Coronary artery (tissue), 2 donors: ENCODE measurements at places on chromosomes 7 and 10.
A peak's percentile ranks its signal among the peaks of the same experiment; 100 is the strongest.

GRCh38 chr7:45176886-45177731, 19.5 kb downstream of the RAMP3 start:
- DNase-seq, result peak; percentile 65

- DNase-seq, result no peak
Measured at GRCh38 chr7:66142996-66143395, 28.3 kb downstream of the CRCP start.

DNA sequence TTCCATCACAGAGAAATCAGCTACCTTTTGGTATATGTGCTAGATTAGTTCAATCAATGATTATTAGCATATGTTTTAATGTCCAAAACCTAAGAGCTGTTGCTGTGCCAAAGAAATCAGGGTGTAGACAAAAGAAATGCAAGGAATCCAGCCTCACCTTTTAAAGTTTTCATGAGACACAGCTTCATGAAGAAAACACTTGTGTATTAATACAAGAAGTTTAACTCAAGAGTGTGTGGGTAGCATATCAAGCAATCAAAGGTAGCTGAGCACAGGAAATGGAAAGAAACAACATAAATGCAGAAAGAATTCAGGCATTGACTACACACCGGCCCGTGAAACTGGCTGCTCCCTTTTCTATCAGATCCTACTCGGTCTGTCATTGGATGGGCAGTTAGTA, 76.0 kb upstream of the CAV2 start:
- DNase-seq, result no peak

DNA sequence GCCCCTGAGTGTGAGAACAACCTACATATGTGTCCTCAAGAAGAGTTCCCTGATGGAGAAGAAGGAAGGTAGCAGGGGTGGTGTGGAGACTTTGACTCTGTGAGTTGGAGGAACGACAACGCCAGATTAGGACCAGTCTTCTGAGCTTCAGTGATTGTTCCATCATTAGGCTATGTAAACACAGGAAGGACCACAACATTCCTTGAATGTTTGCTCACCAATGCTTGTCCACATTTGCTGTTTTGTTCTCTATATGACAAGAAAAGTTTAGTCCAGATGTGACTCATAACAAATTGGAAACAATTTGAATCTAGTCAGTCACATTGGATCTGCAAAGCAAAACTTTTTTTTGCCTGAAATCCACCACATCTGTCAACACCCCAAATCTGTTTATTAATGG, 62.7 kb downstream of the ENTPD1 start:
- DNase-seq, result no peak

DNA sequence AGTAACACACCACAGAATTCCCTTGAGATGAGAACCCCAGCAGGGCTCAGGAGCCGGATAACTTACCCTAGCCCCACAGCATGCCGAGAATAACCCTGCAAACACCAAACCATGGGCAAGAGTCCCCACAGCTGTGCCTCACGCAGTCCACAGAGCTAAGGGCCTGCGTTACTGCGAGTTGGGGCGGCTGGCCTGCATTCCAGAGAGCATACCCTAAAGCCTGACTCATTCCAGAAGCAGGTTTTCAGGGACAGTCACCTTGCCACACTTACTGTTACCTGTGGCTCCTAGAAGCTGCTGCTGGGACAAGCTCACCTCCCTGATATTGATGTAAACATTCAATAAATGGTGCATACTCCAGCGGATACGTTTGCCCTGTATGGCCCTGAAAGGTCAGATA, 18.6 kb downstream of the FGFR2 start:
- no peak for DNase-seq

DNA sequence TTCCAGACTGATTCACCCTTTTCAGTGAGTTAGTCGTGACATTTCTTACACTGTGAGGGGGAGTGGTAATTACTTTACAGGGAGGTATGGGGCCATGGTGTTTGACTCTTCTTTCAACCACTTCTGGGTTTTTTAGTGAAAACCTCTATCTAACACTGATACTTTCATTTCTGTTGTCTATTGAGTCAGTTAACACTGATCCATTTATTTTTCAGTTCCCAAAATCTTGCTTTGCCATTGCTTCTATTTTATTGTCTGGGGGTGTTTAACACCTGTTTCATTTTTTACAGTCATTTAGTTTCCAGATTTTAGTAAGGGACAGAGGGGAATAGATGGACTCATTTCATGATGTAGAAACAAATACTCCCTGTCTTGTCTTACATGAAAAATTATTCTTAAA, 61.5 kb downstream of the HELLS start:
- no peak for DNase-seq

GRCh38 chr10:80465839-80466590, 11.9 kb downstream of the TSPAN14 start:
- DNase-seq, result no peak

DNA sequence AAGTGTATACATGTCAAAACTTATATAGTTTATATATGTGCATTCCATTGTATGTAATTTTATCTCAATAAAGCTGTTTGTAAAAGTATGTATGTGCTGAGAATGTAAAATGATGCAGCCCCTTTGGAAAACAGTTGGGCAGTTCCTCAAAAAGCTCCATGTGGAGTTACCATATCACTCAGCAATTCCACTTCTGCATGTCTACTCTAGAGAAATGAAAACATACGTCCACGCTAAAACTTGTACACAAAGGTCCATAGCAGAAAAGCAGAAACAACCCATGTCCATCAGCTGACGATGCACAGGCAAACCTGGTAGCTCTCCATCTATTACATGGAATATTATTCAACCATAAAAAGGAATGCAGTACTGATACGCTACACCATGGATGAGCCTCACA, 8.3 kb upstream of the RGS10 start:
- DNase-seq, result no peak

DNA sequence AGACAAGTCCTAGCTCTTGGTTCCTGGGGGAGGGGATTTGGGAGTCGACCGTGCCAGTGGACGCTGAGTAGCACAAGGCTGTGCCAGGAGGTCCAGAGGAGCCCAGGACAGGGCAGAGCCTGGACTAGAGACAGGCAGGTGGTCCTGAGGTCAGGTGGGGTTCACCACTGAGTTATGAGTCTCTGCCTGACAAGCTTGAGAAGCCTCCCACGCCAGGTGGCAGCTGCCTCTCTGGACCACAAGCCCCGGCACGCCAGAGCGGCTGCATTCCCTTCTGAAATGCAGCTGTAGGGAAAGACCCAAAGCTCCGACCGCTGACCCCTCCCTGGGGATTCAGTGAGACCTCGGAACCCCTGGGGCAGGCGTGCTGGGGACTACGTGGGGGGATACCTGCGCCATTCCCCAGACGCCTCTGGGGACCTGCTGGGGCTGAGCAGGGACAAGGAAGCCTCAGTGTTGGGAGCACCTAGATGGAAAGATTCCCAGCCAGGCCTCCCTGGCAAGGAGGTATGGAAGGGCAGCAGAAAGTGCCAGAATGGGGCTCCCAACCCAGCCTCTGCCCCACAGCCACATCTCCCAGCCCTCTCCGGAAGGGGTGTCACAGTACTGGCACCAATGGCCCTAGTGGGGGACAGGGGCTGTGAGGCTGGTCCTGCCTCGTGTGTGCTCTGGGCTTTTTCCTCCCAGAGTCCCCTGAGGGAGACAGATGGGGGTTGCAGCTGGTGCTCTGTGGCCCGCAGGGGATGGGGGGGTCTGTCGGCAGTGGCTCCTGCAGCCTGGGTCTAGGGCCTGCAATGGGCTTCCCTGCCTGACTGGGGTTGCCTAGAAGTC, 29.0 kb downstream of the PDGFA start:
- DNase-seq, result no peak

- DNase-seq, result peak; percentile 98
Measured at GRCh38 chr10:99619851-99620710, at the start of gene SLC25A28. Gene SLC25A28, minus strand, starts transcription at chr10:99620439. Its CDS starts 104 bp downstream, at chr10:99620335.

DNA sequence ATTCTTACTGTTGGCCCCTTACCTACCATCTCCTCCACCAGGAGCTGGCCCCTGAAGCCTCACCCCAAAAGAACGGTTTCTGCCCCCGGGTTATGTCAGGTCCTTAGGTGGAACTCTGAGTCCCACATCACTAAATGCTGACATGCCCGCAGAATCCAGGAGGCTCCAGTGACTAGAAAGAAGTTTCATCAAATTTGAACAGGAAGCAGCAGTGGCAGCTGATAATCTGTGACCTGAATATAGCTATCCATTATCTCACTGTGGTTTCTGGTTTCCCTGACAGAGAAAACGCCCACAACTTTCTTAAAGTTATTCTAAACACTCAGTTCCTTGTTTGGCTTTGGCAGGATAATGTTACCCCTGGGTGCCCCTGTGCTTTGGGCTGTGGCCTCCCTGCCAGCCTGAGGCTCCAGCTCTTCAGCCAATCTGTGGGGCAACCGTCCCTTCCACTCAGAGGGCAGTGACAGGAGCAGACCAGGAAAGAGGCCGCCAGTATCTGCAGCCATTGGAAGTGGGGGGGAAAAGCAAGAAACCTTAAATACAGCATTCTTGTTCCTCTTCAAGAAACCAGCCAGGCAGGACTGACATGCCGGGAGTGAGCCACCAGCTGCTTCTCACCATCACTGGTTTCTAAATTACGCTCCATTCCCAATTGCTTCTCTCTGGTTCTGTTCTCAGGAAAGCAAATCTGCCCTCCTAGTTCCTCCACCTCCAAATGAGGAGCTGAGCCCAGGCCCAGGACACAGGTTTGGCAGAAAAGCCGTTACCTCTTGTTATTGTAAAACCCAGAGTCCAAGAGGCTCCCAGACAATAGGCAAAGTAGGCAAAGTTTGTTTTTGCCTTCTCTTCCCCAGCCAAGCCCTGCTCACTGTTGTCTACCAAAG, 41.2 kb upstream of the VCL start:
- no peak for DNase-seq

GRCh38 chr10:129334266-129334665, 132.8 kb upstream of the MGMT start:
- DNase-seq, result no peak

DNA sequence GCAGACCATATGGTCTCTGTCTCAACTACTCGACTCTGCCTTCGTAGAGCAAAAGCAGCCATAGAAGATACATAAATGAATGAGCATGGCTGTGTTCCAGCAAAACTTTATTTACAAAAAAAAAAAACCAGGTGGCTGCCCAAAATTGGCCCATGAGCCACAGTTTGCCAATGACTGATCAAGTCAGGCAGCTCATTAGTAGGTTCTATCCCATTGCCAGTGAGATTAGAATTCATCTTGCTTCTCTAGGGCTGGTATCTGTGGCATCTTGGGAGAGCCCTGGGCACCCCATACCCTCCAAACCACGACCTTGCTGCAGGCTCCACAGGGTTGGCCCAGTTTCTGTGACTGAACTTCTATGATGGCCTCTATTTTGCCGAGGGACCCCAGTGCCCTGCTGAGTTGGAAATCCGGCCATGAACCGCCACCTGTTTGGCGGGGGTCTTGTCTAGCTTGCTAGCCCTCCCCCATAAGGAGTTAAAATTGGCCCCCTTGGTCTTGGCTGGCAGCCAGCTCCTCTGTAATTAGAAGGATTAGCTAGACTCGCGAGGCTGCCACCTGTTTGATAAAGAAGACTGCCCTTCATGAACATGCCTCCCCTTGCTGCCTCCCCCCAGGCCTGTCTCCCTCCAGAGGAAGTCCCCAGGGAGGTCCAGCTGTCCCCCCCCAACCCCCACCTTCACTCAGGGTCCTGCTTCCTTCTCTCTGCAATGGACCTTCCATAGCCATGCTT, 83.9 kb downstream of the CHN2 start:
- DNase-seq, result no peak

DNA sequence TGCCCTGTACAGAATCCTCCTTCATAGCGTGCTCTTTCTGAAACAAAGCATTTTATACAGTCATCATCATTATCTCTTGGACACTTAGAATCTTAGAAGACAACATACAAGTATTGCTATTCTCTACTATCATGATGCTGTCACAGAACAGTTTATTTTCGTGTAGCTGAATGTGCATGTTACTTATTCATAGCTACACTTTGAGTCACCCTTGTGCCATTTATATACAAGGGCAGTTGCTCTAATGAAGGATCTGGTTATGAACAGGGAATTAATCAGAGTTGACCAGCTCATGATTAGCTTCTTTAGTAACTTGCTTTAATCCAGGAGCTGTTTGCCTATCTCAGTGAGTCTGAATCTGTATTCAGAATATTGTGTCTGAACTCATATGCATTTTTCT, 11.2 kb downstream of the CASP2 start:
- DNase-seq, result no peak

- no peak for DNase-seq
Measured at GRCh38 chr7:126362746-126363145, 890.0 kb downstream of the GRM8 start.

DNA sequence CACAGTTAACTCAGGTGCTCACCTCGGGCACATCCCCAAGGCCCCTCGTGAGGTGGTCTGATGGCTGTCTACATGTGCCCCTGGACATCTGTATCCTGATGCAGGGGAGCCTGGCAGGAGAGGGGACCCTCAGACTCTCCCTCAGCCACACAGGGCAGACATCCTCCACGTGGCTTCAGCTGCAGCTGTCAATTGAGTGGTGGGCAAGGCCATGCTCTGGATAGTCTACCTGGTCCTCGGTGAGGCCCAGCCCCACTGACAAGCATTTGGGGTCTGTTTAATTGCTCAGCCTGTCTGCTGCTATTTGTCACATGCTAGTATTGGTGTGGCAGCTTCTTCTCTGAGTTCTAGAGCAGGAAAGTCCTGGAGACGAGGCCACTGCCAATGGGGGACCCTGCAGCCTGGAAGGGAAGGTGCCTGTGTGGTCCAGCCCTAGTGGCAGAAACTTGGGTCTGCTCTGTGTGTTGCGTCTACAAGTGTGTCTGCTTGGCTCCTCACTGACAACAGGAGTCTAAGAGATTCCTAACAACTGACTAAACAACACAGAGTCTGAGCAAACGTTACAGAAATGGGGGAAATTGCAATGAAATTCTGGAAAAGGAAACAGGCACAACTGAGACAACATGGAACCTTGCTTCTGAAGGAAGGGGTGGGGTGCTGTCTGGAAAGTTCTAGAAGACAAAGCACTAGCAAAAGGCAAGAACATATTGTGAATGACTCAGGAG, 59.3 kb upstream of the IGFBP3 start:
- peak; percentile 50 for DNase-seq

- DNase-seq, result no peak
Measured at GRCh38 chr10:118234683-118235082, 107.4 kb downstream of the FAM204A start.

GRCh38 chr10:28728366-28728765, 51.0 kb downstream of the BAMBI start:
- no peak for DNase-seq

- DNase-seq, result peak; percentile 33
Measured at GRCh38 chr10:128001363-128001745, 94.5 kb downstream of the PTPRE start.

DNA sequence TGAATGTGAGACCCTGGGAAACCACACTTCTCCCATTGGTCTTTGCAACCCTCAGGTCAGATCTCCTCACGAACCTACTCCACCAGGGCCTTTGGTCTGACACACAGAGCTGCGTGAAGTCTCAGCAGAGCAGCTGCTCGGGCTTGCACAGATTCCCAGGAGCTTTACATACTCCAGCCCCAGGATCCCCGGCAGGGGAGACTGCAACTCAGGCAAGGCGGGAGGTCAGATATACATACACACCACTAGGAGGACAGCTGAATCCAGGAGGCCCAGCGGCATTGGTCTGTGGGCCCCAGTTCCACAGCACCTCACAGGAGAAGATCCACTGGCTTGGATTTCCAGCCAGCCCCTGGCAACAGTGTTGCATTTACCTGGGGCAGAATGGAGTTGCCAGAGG, 239.2 kb downstream of the GPAM start:
- no peak for DNase-seq
